ENCODE measurements at places on chromosomes 6 and 20. TPM values are rescaled to one million over a fixed set of nuclear protein-coding genes. Genes with fewer than 3 reads are reported as not detected.

- DNase-seq = no peak
Observed at GRCh38 chr6:70538376-70538775, 28.4 kb upstream of the SDHAF4 start.

DNA sequence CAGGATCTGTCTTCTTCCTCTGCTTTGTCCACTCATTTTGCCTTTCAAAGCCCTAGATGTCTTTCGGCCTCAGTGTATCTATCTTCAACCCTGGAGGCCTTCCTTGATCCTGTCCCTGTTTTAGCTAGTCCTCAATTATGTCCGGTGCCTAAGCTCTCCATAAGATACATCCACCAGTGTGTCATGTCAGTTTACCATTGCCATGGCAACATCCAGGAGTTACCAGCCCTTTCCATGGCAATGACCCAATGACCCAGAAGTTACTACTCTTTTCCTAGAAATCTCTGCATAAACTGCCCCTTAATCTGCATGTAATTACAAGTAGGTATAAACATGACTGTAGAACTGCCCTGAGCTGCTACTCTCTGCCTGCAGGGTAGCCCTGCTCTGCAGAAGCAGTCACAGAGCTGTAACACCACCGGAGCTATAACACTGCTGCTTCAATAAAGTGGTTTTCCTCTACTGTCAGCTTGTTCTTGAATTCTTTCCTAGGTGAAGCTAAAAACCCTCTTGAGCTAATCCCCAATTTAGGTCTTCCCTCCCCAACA lies 712.1 kb upstream of the AGPAT4 start:
- no peak for DNase-seq

The MYLK2 gene
- 0.11 TPM for total RNA-seq

- no peak for DNase-seq
Observed at GRCh38 chr6:64266351-64266821, 630.8 kb downstream of the PHF3 start.

DNA sequence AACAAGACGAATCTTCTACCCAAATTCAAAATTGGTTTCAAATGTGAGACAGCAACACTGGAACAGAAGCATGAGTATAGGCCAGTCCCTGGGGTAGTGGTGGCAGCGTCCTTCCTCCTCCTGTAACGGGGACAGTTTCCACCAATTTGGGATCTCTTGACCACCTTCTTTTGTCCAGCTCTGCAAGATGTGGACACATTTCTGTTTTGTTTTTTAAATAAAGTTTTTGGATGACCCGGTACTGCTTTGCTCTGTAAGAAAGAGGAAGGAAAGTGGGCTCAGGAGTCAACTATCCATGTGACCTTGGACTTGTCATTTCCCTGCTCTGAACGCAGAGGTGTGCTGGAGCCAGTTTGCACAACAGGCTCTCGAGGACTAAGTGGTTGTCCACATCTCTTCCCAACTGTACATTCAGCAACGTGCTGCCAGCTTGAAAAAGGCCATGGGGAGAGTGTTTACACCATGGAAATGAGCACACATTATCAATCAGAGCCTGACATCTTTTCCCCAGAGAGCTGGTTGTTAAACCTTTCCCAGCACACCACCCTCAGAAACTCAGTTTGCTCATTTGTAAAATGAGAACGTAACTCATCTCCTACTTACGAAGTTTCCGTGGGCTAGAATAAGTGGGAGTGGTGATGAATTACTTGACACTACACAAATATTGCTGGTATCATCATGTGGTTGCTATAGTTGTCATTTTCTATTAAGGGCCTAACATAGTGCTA lies 66.5 kb downstream of the ADTRP start:
- no peak for DNase-seq

DNA sequence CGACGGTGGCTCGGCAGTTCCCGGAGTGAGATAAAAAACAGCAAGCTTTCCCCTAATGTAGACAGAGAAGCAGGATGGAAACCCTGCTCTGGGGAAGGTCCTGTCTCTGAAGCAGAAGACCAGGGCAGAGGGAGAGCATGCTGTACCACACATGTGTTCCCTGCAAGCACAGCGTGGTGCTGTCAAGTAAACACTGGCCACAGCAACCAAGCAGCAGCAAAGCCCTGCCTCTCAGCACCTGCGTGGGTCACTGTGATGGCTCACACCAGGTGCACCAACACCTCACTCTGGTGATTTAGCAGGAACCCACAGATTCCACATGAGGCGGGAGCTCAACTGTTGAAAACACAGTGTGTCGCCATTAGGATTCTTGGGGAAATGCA lies 65.2 kb upstream of the TXNDC5 start:
- no peak for DNase-seq

DNA sequence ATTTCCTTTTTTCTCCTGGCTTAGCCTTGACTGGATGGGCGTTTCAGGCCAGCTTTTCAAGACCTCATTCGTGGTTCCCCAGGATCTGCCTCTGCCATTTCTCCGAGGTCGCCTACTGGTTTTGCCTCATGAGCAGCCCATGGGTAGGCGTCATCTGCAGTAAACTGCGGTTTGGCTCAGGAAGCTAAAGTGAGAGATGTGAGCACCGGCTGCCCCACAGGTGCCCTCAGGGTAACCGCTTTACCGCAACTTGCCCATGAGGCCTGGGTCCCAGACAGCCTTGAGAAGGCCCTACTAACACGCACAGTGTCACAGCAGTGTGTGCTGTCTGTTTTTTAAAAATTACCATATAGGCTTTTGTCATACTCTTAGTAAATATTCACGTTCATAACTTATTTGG lies 53.4 kb upstream of the TBXT start:
- DNase-seq = no peak

The GSTA3 gene
- total RNA-seq = not detected

The RRAGD gene
- 90.5 TPM for total RNA-seq

The SLC25A27 gene
- total RNA-seq = 25.6 TPM

The GSTA2 gene
- not detected for total RNA-seq

- DNase-seq = no peak
Observed at GRCh38 chr6:45447005-45447404, 69.3 kb upstream of the SUPT3H start.

- peak; percentile 53 for DNase-seq
Observed at GRCh38 chr20:25061103-25061799, 3.3 kb upstream of the ACSS1 start.

The ZBTB9 gene
- 4.5 TPM for total RNA-seq
